Cardiac muscle cell (in vitro differentiated cells and primary cell): ENCODE measurements at places on chromosomes 3 and 15. TPM values are rescaled to one million over a fixed set of nuclear protein-coding genes. Genes with fewer than 3 reads are reported as not detected.

DNA sequence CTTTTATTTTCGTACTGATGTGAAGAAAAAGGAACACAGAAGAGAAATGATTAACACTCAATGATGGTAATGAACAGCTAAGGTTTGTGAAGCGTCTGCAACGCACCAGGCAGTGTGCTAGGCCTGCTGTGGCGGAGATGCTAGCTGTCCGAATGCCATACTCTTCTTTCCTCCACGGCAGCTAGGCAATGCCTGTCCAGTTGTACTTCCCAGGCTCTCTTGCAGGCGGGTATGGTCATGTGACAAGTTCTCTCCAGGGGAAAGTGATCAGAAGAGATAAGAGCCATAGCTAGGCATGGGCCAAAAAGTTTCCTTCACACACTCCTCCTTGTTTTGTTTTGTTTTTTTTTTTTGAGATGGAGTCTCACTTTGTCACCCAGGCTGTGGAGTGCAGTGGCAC lies 6.7 kb downstream of the TADA3 start:
- no peak for DNase-seq

DNA sequence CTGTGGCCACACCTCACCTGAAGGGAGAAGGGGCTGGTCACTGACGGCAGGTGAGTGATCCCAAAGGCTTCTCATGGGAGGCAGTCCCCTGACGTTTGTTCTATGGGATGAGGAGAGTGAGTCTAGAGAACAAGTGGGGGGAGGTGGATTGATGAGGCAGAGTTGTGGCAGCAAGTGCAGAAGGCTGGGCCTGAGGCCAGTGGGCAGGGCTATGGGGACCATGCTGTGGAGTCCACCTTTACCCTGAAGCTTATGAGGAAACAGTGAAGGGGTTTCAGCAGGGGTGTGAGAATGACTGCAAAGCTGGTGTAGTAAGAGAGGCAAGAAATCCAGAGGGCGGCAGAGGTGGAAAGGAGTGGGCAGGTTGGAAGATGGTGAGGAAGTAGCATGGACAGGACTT lies 96.9 kb upstream of the PFN2 start:
- DNase-seq = no peak

- DNase-seq = no peak
These were observed 17.6 kb downstream of the GALK2 start for GRCh38 chr15:49187549-49188245.

GRCh38 chr3:135083756-135084155 lies 288.7 kb downstream of the EPHB1 start:
- DNase-seq = no peak

- no peak for DNase-seq
These were observed 1.0 kb upstream of the MYL3 start for GRCh38 chr3:46864061-46864881.

- DNase-seq = no peak
These were observed 15.3 kb downstream of the B3GNT5 start for GRCh38 chr3:183268366-183268765.

DNA sequence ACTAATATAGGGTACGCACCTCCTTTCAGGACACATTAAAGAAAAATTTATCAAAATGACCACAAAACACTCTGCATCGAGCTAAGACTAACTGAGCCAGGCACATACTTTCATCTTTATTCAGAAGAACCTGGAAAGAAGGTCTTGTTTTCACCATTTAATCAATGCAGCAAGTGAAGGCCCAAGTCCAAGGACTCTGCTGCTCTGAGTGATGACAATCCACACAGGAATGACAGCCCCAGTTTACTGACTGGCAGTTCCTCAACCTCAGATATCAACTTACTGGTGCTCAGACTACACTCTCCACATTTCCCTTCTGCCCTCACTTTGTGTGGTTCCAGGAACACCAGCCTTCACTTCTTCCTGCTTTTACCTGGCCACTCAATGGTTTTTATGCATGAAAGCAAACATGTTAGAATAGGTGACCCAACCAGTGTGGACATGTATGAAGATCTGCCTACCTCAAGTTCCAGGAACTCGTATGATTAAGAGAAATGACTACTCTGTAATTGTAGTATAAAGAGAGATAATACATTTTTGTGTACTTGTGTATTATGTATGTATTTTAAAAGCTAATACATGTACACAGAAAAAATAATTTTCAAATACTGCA lies 29.1 kb upstream of the RASA2 start:
- DNase-seq = no peak

GRCh38 chr3:30948426-30948825 lies 54.0 kb upstream of the GADL1 start:
- DNase-seq = no peak

DNA sequence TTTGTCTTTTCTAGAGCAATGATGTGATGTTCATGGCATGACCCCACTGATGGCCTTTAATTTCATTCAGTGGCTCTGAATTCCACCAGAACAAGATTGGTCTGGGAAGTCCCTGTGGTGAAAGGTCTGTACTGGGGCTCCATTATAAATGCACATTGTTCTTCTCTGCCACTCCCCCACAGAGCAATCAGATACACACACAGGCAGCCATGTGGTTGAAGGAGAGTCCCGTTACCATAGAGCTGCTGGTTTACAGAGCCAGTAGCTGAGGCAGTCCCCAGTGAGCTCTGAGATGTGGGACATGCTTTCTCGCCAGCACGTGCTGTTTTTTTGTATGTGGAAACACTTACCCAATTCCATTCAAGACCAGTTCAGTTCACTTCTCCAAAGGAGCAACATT lies 172.7 kb upstream of the TRIM42 start:
- peak; percentile 18 for DNase-seq

GRCh38 chr3:166304584-166304983 lies 467.4 kb upstream of the BCHE start:
- no peak for DNase-seq

DNAH1 gene
- total RNA-seq = 3.2 and 3.6 TPM in 2 replicates

A4GNT gene
- not detected in 2 replicates for total RNA-seq

AMOTL2 gene
- 64.2 and 103 TPM in 2 replicates for total RNA-seq

MESP2 gene
- total RNA-seq = 0.32 and 2.4 TPM in 2 replicates

CFAP91 gene
- total RNA-seq = 0.53 and 0.92 TPM in 2 replicates
